Stimulated activated CD4-positive, alpha-beta T cell treated with anti-CD3 and anti-CD28 coated beads, Interleukin-15, amount 100 ng/mL, for 24 hours (primary cell): ENCODE measurements at places on chromosomes 6 and 20.

DNA sequence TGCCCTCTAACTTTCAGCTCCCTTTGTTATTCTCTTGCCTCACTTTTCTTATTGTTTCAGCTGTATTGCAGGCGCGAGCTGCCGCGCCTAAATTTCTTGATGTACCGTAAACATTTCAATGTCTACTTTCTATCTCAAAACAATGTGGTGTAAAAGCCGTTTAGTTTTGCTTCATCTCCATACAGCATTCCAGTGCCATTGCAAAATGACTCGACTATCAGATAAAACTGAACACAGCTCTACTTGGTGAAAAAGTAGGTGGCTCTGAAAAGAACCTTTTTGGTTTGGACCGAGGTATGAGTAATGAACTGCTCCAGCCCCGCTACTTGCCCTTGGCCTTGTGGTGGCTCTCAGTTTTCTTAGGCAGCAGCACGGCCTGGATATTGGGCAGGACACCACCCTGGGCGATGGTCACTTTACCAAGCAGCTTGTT, 74.6 kb downstream of the OR2B2 start:
- DNase-seq: no peak

DNA sequence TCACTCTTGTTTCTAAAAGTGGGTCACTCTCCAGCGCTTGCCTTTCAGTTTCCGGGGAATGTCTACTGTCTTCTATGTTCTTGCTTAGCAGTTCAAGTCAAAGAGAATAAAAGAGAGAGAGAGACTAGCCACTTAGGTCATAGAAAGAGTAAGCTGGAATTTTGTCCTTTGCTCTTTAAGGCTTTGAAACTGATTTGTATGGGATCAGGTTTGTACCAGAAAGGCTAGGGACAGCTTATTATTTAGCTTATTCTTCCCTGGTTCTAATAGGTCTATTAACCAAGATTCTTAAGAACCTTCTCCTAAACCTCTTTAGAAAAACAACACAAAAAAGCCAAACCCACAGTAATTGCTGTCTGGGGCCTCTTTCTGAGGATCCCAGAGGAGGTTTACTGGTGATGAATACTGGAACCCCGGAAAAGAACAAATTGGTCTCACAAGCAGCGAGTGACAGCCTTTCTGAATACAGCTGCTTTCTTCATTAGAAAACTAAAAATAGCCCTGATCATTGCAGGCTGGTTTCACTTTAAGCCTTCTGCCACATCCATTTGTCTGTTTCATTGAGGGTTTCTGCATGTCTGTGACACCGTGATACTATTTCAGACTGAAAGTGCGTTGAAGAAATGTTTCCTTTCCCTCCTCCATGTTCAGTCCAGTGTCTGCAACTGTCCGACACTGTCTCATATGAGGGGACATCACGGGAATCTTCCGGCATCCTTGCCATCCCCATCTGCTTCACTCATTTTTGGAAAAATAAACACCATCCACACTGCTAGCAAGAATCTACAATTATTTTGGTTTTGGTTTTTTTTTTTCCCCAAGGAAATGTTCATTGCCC, 75.1 kb upstream of the ATXN1 start:
- DNase-seq: peak; percentile 18

DNA sequence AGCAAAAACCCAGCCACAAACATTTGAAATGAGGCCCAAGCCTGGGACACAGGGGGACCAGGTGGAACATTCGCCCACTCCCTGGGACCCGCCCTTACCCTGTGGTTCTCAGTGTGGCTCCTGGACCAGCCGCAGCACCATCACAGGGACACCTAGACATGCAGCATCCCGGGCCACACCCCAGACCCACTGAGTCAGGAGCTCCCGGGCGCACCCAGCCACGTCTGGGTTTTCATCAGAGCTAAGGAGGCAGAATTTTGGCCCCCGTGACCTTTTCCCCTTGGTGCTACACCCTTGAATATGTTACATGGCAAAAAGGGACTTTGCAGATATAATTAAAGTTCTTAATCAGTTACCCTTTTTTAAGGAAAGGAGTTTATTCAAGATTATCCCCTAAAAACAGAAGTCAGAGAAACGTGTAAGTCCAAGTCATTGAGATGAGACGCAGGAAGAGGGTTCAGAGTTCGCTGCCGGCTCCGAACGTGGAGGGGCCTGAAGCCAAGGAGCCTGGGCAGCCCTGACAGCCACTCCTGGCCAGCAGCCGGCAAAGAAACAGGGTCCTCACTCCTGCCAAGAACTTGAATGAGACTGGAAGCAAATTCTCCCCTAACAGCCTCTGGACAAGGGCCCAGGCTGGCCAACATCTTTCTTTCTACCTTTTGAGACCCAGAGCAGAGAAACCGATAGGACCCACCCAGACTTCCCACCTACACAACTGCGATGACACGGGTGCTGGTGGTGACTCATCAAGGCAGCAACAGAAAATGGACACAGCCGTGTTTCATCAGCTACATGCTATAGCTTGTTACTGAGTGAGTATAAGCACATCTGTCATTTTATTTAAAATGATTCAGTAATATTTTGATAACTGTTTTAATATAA, 25.3 kb downstream of the BFSP1 start:
- DNase-seq: peak; percentile 74

- no peak for DNase-seq
These were observed 99.5 kb downstream of the FOXO3 start for GRCh38 chr6:108660251-108660650.

DNA sequence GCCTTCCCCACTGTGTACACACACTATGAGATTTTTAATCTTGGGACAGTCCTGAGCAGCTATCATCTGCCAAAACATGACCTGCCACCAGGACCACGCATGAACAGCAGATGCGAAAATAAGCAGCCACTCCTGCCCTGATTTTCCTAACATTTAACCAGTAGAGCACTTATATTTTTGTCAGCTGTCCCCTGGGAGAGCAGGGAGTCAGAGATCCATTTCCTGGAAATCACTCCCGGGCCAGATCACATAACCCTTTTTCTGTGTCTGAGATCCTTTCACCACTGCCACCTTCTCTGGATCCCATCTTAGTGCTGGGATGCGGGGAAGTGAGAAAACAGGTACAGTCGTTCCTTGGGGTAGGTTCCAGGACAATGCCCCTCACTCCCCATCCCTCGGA, 5.7 kb downstream of the SDCBP2 start:
- DNase-seq: no peak

- no peak for DNase-seq
These were observed 98.5 kb downstream of the CARMIL1 start for GRCh38 chr6:25377664-25378063.

- DNase-seq: no peak
These were observed 150.2 kb downstream of the PHACTR3 start for GRCh38 chr20:59754551-59754950.

DNA sequence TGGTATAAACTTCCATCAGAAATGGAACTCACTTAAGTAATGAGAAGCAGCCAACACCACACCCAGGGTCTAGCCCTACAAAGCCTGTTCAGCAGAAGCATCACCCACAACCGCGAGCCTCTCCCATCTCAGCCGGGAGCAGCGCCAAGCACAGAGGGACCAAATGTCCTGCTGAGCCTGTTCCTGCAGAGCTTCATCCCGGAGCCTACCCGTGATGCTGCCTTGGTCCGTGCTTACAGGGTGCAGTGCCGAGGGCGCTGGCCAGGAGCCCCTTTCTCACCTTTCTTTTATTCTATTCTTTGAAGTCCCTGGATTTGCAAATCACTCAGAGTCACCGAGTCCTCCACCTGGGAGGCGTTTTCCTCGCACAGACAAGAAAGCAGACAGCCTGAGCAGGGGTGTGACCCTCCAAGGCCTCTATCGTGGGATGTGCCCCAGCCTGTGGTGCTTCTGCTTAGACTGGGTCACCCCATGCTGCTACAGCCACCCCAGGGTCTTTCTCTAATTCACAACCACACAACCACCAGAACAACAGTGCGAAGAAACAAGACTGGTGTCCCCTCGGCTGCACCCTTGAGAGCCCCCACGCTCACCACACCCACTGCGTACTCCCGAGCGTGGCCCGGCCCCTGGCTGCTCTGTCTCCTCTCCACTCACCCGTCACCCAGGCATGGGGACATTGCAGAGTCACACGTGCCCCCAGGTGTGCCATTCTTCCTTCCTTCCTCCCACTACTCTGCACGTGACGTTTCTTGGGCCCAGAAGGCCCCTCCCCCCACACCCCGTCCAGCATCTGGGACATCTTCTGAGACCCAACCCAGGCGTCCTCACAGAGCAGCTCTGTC, 92.2 kb upstream of the MPC1 start:
- no peak for DNase-seq

GRCh38 chr6:102736941-102737368, 1343.4 kb downstream of the GRIK2 start:
- DNase-seq: no peak

DNA sequence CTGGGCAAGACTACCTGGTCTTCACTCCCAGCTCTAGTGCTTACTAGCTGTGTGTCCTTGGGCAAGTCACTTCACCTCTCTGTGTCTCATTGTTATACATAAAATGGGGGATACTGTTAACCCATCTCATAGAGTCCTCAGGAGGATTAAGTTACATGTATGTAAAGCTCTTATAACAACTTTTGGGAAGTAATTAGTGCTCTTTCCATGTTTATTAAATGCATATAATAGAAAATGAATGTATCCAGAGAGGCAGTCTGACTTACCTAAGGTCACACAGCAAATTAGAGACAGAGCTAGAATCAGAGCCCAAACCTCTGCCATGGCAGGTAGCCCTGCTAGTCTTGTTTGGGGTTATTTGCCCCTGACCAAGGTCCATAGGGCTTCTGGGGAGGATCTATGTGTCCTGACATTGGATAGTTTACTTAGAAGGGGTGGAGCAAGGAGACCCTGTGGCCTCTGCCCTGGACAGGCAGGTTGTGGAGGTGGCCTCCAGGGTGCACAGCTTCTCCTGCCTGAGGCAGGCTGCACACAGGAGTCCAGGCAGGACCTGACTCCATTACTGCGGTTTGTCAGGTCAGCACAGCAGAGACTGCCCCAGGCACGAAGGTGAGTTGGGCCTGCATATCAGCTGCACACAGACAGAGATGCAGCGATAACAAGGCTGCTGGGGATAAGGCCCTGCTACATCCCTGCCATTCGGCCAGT, 8.4 kb upstream of the MAPK13 start:
- no peak for DNase-seq

GRCh38 chr6:6851059-6851948, 256.5 kb upstream of the RREB1 start:
- DNase-seq: no peak

- DNase-seq: no peak
These were observed 376.7 kb upstream of the CITED2 start for GRCh38 chr6:139751179-139751578.

DNA sequence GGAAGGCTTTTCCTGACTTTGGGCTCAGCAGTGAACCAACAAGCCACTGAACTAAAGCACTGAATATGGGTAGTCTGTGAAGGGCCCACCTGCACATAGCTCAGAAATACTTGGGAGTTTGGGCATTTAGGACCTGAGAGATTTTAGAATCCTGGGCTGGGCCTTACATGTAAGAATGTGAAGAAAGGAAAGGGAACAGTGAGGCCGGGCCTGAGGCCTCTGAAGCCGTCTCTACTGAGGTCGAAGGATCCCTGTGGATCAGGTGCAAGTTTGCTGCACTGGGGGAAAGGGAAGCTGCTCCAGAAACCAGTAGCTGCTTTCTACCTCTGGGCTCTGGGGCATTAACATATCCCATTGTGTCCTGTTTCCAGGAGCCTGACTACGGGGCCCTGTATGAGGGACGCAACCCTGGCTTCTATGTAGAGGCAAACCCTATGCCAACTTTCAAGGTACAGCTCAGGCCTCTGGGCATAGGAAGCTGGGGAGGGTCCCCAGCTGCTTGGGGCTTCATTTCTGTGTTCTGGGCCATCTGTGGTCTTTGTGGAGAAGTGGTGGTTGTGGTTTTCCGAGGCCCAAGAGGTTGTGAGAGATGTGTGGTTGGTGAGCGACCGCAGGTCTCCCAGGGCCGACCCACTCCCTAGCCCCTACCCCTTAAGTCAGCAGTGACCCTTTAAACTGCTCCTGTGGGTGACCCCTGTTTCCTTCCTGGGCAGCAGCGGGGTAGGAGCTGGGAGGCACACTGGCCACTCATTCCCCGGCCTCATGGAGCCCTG, 30.3 kb downstream of the PLCG1 start:
- DNase-seq: no peak

- DNase-seq: no peak
These were observed 6.2 kb downstream of the TRIM26 start for GRCh38 chr6:30206799-30207618.

DNA sequence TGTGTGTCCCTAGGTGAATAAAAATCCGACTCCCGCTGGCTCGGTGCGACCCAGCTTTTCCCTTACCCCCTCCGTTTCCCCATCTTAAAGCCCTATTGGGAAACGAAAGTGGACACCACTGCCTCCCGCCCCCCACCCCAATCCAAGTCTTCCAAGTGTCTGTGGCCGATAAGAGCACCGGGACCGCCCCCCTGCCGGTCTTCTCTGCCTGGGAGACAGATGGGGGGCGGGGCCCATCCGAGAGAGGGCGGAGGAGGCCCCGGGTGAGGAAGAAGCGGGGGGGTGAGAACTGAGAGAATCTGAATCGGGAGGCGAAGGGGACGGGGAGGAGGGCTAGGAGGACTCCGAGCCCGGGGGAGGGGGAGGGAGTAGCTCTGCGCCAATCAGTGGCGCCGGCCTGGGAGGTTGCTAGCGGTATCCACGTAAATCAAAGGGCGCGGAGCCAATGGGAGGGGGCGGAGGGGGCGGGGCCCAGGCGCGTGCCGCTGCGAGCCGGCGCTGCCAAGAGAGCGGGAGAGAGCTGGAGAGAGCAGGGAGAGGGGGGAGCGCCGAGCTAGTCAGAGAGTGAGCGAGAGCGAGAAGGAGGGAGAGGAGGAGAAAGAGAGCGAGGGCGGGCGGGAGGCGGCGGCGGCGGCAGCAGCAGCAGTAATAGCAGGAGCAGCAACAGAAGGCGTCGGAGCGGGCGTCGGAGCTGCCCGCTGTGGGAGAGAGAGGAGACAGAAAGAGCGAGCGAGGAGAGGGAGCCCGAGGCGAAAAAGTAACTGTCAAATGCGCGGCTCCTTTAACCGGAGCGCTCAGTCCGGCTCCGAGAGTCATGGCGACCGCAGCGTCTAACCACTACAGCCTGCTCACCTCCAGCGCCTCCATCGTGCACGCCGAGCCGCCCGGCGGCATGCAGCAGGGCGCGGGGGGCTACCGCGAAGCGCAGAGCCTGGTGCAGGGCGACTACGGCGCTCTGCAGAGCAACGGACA, at the start of gene POU3F2:
Gene POU3F2 (plus strand): TSS at position 515 of the 972 bp plus-strand sequence. CDS start 300 bp downstream, at position 815.
- DNase-seq: peak; percentile 79

- no peak for DNase-seq
These were observed 196.6 kb downstream of the UST start for GRCh38 chr6:148943451-148943850.

GRCh38 chr6:7805850-7806214, 79.9 kb downstream of the BMP6 start:
- no peak for DNase-seq

- DNase-seq: no peak
These were observed 263.4 kb downstream of the ARHGAP18 start for GRCh38 chr6:129446272-129447197.

- no peak for DNase-seq
These were observed 67.0 kb downstream of the FAM50B start for GRCh38 chr6:3916211-3916610.

DNA sequence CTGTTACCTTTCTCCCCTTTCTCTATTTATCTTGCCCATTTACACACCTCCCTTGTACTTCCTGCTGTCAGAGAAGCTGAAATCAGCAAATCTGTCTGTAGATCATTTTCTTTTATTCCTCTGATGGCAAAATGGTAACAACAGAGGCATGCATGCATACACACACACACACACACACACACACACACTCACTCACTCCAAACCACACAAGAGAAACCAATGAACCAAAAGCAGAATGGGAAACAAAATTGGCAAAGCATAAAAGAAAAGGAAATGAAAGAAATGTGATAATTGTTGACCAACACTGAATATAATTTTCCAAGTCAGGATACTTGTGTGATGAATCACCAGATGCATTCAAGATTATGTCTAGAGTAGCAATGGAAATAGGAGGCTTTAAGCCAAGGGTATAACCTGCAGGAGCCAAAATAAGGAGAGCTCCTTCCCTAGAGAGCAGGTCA, 172.4 kb downstream of the PLCB4 start:
- DNase-seq: no peak
